ENCODE measurements at places on chromosomes 7 and 10.

- DNase-seq: no peak
These were observed 55.9 kb downstream of the DGKI start for GRCh38 chr7:137790828-137791227.

GRCh38 chr10:74071157-74071556, 73.2 kb downstream of the VCL start:
- DNase-seq: no peak

DNA sequence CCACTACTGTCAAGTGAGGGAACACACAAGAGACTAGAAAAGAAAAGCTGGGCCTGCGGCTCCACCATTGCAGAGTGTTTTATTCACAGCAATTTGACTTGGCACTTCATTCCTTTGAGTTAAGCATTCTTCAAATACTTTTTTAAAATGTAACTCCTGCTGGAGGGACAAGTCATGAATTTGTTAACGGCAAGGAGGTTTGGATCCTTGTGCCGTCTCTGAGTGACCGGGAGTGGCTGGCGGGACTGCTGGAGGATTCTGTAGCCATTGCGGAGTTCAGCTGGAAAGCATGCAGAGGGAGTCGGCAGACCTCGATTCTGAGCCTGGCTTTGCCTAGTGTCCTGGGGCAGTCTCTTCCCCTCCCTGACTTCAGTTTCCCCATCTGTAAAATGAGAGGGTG, 9.8 kb downstream of the HSPA12A start:
- no peak for DNase-seq

- DNase-seq: no peak
These were observed 4.6 kb downstream of the KCNIP2 start for GRCh38 chr10:101839002-101839401.

DNA sequence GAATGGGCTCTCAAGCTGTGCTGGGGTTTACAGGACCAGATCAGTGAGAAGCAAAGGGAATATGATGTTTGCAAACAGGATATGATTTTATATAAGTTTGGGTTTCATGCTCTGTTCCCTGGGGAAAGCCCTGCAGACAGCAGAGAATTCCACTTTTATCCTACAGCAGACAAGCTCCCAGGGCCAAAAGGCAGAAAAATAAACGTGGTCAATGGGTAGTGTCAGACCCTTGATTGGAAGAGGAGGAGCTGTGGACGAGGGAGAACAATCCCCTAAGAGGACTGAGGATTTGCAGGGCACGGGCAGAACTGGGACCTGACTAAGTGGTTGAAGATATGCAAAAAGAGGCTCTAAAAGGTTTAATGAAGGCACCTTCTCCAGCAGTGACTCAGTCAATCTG, 275.3 kb downstream of the HDAC9 start:
- DNase-seq: no peak

- DNase-seq: no peak
These were observed 91.6 kb downstream of the PLCE1 start for GRCh38 chr10:94085288-94085687.

GRCh38 chr10:130515670-130516069, 379.5 kb downstream of the GLRX3 start:
- no peak for DNase-seq

- no peak for DNase-seq
These were observed 200.2 kb upstream of the SEMA3E start for GRCh38 chr7:83849131-83849530.

DNA sequence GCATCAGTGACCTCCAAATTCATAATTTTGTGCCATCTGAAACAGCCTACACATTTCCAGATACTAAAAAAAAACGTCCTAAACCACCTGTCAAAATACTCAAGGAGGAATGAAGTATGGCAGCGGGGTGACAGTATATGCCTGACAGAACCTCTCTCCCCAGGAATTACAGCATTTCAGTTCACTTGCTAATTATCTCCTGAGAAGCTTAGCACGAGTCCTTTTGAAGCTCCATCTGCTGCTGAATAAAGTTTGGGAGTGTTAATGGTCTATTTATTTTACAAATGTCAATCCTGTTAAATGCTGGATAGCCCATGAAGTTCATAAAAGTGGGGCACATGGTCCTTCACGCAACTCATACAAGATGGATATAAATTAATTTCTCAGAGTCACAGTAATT, 29.4 kb upstream of the ANLN start:
- DNase-seq: no peak

DNA sequence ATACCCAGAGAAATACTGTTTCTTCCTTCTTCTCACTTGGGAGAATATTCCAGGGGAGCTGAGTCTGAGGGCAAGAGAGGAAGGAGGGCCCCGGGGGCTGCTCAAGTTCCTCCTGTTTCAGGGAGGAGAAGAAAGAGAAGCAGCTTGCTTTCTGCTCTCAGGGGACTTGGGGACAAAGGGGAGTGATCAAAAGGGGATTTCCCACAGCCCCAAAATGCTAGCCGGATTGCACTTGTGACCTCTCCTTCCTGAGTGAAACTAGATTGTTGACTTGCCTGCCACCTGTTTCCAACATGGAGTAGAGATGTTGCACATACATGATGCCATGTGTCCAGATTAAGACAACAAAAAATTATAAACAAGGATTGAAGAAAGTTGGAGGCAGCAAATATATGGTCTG, 28.7 kb upstream of the PDCD4 start:
- DNase-seq: no peak

DNA sequence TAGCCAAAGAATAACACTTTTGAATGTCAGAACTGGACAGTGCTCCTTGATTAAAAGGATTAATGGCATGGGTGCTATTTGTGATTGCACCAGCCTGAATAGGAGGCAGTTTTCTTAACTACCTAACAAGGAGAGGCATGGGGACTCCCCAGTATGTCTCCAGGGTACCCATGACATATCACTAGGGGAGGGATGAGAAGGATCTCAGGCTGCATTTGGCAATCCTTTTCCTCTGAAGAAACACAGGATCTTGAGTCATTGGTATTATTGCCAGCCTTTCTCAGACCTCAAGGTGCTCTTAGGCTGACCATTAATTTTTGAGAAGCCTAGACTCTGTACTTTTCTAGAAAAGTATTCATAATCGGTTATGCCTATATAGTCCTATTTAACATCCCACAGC, 77.5 kb upstream of the NPVF start:
- DNase-seq: no peak

DNA sequence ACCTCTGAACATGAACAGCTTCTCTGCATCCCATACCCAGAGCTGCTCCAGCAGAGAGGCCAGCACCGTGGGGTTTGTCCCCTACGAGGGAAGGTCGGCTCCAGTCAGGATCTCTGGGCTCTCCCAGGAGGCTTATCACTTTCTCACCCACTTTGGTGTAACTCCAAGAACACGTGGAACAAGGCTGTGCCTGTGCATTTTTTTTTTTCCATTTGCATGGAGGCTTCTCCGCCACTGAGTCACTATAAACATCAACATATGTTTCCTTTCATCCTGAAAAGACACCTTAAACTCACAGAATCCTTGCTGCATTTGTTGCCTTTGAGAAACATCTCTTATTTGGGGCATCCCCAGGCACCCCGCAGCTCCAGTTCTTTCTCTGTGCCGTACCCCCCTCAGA, 29.4 kb upstream of the ECHDC3 start:
- no peak for DNase-seq

DNA sequence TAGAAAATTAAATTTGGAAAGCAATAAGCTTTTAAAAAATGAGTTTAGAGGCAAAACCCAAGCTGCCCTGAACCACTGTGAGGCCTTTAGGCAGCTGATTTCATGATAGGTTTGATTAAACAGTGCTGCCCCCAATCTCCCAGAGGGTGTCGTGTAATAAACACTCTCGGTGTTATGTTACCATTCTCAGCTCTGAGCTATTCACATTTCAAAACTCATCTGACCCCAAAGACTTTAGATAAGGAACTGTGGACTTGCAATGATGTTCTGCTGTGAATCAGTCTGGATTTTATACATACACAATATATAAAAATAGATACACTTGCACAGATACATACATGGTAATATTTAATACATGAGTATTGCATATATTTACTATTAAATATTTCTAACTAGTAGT, 120.4 kb downstream of the MALRD1 start:
- no peak for DNase-seq

DNA sequence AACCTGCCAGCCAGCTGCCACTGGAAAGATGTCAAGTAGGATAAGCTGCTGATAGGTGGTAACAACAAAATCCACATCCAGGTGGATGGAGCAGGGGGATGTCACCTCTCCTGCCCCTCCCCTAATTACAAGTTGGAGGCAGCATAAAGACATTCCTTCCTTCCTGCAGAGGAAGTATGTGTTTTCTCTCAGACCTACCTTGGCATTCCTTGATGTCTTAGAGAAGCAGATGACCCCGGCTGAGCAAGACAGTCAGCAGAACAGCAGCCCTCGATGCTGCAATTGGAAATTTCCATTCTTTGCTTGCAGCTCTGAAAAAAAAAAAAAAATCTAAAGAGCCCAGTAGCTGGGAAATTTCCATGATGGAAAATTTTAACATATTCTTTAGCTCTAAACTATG, 137.5 kb upstream of the MKLN1 start:
- DNase-seq: no peak

DNA sequence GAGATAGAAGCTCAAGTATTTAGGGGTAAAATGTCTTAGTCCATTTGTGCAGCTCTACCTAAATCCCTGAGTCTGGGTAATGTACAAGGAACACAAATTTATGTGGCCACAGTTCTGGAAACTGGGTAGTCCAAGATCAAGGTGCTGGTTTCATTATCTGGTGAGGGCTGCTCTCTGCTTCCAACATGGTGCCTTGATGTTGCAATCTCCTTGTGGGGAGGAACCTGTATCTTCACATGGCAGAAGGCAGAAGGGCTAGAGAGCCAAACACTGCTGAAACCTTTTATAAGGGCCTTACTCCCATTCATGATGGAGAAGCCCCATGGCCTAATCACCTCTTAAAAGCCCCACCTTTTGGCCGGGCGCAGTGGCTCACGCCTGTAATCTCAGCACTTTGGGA, 8.7 kb upstream of the BAZ1B start:
- no peak for DNase-seq

DNA sequence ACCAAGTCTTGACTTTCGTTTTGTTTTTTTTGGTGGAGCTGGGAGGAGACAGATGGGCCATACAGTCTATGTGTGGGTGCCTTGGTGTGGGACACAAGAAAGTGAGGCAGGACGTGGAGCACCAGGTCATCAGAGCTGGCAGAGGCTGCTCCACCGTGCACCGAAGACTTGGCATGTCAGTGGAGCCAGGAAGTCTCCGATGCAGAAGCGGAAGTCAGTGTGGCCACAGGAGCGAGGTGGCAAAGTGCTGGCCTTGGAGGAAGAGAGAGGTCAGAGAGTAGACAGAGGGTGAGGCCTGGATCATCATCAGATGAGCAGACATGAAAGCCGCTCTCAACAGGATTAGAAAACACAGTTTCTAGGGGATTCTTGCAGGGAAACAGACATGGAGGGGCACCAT, 116.8 kb downstream of the MGMT start:
- no peak for DNase-seq

DNA sequence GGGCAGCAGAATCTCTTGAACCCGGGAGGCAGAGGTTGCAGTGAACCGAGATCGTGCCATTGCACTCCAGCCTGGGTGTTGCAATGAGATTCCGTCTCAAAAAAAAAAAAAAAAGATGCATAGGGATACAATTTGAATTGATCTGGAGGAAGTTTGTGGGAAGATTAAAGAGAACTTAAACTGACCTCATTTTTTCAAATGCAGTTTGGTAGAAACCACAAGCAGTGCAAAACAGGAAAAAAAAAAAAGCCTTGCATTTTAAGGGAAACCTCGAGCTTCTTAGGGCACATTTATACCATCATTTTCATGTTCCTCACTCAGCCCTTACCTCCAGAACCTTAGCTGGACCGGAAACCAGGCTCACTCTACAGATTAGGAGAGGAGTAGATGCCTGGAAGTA, 2.8 kb downstream of the KCTD7 start:
- no peak for DNase-seq

GRCh38 chr10:72759584-72759983, 67.6 kb downstream of the MCU start:
- no peak for DNase-seq

DNA sequence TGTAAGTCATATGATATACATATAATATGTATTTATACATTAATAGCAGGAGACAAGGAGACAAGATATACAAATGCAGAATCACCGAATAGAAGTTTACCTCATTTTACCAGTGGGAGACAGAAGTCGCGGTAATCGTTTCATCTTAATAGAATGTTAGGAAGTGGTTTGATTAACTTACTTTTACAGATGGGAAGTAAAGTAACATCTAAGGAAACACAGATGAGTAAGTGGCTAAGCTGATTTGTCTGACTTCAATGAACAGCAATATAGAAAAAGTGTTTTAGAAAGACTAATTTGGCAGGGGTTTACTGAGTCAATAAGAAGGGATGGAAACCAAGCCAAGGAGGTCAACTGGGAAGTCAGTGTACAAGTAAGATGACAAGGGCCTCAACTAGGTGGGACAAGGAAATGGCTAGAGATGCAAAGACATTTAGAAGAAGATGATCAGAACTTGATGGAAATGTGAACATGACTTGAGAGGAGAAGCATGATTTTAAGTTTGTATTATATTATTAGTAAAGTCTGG, 36.2 kb upstream of the FAM133B start:
- no peak for DNase-seq

DNA sequence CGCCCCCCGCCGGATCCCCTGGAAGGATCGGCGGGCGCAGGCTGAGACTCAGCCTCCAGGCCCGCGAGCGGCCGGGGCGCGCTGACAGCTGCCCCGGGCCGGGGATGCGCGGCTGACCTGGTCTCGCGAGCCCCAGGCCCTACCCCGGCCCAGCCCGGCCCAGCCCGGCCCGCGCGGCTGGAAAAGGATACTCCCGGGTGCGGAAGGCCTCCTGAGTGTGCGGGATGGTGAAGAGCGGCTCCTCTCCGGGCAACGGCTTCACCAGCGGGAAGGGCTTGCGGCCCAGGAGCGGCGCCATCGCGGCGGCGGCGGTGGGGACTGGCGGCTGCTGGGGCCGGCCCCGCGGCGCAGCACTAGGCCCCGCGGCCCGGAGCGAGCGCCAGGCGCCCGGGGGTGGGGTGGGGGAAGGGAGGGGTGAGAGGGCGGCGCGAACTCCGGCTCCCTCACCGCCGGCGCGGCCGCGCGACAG, 423 bp downstream of the BAZ1B start:
- DNase-seq: peak; percentile 15

GRCh38 chr7:114426824-114427223, 12.2 kb downstream of the FOXP2 start:
- DNase-seq: no peak

DNA sequence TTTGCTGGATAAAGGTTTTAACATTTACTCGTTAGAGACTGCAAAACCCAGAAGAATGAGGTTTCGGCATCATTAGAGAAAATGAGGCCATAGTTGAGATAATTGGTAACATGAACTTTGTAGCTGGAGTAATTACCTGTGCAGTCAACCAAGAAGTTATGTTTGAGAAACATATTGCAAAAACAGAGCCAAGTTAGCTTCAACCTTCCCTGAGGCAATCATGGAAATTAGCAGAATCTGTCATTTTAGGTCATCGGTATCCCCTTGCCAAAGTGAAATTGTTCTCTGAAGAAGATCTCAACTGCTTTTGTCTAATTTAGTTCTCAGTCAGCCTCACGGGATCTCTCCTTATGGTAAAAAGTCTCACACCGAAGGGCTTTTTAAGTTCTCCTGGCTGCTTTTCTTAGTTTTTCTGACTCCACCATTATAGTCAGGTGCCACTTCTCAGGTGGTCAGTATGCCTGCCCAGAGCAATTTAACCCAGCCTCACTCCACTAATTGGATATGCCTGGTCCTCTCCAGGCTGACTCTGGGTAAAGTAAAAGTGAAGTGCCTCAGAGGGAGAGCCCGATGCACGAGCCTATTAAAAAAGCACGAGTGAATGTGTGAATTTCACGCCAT, 52.5 kb downstream of the NRCAM start:
- no peak for DNase-seq

All from HS-27A (cell line).